Sciatic nerve (tissue), 2 donors: ENCODE measurements at places on chromosomes 4 and X. TPM values are rescaled to one million over a fixed set of nuclear protein-coding genes. Genes with fewer than 3 reads are reported as not detected.

GRCh38 chrX:39836802-39837420, 260.8 kb downstream of the BCOR start:
- no peak for DNase-seq

- no peak for DNase-seq
These were observed 499.5 kb downstream of the ANKRD50 start for GRCh38 chr4:124212815-124213630.

GRCh38 chrX:4710618-4711433, 997.4 kb upstream of the PRKX start:
- no peak for DNase-seq

DNA sequence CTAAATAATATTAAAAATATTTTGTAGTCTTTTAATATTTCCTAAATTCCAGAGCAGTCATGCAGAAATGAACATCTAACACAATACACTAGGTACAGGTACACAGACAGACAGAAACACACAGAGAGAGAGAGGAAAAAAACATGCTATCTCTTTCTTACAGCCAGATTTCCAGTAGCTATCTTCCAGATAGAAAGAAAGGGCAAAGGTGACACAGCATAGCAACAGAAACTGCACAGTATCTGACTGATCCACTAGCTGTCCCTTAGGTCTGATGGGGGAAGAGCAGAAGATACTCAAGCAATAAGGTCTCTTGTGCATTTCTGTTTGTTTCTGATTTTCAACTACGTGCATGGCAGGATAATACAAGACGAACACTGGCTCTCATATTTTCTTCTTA, 7.8 kb downstream of the FBXW7 start:
- DNase-seq = no peak

DNA sequence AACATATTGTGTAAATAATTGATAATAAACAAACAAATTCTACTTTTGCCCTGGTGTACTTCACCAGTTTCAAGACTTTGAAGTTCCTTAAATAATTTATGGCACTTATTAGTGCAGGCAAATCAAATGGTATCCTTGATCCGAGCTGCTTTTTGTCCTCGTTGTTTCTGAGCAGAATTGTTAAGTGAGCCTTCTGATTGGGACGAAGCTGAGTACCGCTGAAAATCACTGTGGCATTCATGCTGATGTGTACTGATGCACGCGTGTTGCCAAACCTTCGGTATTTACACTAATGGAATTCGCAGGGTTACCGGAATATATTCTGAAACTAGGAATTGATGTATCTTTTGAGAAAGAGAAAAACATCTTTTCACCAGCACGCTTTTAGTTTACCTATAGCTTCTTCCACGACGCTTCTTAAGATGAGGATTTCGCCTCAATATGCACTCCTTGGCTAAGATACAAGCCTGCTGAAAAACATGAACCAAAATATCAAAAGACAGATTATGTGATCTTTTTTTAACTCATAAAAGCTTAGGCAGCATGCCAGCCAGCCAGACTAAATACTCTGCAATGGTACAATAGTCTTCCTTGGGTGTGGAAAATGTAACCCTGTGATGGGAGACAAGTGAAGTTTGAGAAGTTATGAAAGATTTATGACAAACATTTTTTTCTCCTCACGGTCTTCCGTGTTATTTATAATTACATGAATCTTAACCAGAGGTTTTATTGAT, 48.9 kb upstream of the TENM3 start:
- no peak for DNase-seq

Gene RBMXL3
- total RNA-seq = not detected

Gene ANXA10
- not detected for total RNA-seq
